Esophagus squamous epithelium (tissue), 5 donors: ENCODE measurements at places on chromosomes 1 and 21.

GRCh38 chr21:43191521-43191920 lies 22.7 kb downstream of the CRYAA start:
- no peak for DNase-seq

DNA sequence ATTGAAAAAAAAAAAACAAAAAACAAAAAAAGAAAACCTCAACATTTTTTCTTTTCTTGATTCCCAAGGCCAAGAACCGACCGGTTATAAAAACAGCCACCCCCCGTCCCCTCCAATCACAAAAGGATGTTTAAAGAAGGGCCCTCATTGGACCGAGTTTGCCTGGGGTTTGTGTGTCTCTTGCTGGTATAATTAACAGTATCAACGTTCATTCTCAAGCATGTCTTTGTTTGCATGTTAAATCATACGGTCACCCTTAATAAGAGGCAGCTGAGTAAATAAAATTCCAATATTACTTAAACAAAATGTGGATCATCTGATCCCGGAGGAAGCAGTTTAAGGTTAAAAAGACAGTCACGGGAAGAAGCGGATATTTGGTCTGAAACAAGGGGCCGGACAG lies 201.1 kb downstream of the PRDM2 start:
- DNase-seq: no peak

DNA sequence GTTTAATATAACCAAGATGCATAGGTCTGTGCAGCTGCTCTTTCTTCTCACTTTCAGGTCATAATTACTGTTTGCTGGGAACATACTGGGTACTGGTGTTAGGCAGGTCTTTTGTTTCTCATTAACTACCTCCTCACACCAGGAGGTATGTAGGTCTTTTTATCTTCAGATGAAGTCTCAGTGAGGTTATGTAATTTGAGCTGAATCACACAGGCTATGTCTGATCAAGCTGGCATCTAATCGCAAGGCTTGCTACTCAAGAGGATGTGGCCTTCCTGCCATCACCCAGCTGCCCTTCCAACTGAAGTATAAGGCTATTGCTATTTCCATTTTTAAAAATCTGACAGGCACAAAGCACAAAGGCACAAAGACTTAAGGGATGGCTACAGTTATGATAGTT lies 96.4 kb downstream of the RUNX1 start:
- DNase-seq: no peak

DNA sequence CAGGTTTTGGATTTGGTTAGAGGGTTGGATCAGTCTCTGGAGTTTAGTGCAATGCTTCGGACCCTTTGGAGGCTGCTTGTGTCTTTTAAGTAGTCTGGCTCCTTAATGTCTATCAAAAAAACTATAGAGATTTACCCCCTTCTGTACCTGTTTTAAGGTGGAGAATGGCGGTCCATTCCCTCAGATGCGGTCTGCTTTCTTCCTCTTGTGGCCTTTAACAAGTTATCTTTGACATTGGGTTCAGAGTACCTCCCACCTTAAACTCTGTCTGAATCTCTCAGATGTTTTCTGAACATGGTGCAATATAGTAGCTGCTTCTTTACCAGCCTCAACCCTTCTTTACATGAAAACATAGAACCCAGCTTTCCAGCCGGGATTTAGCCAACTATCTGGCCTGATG lies 2.4 kb downstream of the IPO9 start:
- DNase-seq: no peak

DNA sequence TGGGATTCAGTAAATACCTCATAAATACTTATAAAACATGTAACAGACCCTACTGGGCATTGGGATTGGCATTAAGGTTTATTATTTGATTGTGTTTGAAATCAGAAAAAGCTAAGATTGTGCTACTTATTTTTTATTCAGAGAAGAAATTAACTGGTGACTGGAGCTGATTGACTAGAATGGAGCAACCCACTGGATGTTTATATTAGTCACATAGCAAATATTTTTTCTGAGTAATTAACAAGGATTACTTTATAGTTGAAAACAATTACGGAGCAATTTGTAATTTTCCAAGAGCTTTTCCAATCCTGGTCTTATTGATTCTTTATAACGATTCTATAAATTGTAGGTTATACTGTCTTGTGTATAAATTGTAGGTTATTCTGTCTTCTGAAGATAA lies 208.7 kb downstream of the HLX start:
- DNase-seq: no peak

GRCh38 chr1:34057347-34058130 lies 107.5 kb downstream of the CSMD2 start:
- no peak for DNase-seq

- DNase-seq: no peak
These were observed 86.4 kb downstream of the RPE65 start for GRCh38 chr1:68363339-68363738.

GRCh38 chr21:18152371-18152770 lies 92.3 kb upstream of the CHODL start:
- no peak for DNase-seq

GRCh38 chr1:17274186-17275170 lies 25.6 kb downstream of the PADI3 start:
- no peak for DNase-seq

DNA sequence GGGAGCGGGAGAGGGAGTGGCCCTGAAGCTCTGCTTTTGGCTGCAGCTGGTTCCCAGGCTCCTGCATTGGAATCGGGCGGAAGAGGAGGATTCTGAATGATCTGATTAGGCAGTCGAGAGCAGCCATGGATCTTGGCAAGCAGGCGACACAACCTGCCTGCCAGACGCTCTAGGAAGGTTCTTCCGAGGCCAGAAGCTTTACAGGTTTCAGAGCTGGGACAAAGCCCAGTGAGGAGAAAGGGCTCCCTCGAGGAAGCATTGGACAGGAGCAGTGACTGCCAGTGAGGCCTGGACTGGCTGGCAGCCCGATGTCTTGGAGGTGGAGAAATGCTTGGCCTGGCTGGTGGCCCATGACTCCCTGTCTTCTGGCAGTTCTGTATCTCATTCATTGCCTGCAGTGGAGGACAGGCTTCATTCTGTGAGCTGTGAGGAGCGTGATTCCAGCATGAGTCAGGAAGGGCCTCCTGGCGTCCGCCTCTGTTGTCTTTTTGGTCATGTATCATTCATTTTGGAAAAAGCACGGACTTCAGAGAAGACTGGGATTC lies 132.7 kb upstream of the IPO9 start:
- DNase-seq: no peak

- DNase-seq: no peak
These were observed 175.6 kb downstream of the CAMTA1 start for GRCh38 chr1:6960860-6961259.

- DNase-seq: no peak
These were observed 56.7 kb downstream of the RASAL2 start for GRCh38 chr1:178150610-178151009.

DNA sequence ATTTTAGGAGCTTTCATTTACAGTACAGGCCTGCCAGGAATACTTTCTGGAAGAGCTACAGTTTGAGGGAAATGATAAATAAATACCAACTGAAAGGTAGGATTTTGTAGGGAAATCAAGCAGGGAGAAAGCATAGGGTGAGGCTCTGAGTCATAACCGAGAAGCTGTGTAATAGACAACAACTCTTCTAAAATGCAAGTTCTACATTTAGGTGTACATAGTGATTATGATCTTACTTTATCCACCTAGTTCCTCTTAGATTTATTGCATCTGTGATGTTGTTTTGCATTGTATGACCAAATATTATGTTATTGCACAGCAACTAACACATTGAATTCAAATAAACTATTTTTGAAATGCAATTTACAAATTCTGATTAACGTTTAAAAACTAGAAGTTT lies 819.3 kb downstream of the PLA2G4A start:
- no peak for DNase-seq

- DNase-seq: no peak
These were observed 26.5 kb downstream of the TMEM63A start for GRCh38 chr1:225855503-225856300.

- DNase-seq: no peak
These were observed 18.7 kb downstream of the EXOSC10 start for GRCh38 chr1:11080931-11081330.

DNA sequence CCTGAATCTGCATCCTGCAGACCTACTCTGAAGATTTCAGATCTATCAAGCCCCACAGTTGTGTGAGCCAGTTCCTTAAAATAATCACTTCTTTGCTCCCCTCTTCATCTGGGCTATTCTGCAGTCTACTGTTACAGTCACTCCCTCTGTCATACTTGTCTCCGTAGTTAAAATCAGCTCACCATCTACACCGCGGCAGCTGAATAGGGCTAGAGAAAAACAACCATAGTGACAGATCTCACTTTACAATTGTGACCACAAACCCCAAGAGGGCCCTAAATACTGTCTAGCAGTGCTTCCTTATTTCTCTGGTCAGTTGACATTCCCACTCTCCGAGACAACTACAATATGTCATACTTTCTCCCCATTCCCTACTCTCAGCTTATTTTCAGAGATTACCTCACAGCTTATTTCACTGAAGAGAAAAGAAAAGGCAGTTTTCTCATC lies 12.9 kb downstream of the DESI2 start:
- no peak for DNase-seq

GRCh38 chr1:222656391-222657155 lies 38.7 kb downstream of the MIA3 start:
- no peak for DNase-seq

DNA sequence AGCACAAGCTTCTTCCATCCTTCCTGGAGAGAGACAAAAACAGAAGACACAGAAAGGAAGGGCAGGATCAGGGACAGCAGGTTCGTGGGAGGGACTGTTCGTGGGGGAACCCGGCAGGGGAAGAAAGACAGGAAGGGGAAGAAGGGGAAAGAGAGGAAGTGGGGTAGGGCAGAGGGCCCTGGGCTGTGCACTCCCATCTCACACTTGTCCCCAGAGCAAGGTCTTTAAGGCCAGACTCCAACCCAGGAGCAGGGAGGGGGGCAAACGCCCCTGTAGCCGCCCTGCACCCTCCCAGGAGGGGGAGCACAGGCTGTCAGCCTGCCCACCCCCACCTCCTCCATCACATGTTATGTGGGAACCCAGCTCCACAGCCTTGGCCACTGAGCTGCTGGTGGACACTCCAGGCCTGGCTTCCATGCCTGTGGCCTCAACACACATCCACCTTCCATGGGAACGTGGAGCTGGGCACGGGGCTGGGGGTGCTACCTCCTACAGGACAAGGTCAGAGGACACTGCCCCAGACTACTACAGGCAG lies 9.3 kb downstream of the SLC19A1 start:
- DNase-seq: no peak

GRCh38 chr1:75579046-75579445 lies 31.9 kb downstream of the SLC44A5 start:
- DNase-seq: no peak

DNA sequence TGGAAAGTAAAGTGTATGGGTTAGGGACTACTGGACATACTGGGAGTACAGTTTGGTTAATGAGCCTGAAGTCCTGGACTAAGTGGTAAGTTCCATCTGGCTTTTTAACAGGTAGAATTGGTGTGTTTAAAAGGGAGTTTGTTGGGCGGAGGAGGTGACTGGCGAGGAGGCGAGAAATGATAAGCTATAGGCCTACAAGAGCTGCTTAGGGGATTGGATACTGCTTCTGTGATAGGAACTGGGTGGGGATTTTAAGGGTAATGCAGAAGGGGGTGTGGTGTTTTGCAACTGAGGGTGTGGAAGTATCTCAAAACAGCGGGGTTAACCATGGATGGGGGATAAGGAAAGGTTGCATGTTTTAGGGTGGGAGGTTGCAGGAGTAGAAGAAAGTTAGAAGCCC lies 3.5 kb downstream of the ERVH48-1 start:
- no peak for DNase-seq
